ENCODE measurements at places on chromosomes 5 and 9.

DNA sequence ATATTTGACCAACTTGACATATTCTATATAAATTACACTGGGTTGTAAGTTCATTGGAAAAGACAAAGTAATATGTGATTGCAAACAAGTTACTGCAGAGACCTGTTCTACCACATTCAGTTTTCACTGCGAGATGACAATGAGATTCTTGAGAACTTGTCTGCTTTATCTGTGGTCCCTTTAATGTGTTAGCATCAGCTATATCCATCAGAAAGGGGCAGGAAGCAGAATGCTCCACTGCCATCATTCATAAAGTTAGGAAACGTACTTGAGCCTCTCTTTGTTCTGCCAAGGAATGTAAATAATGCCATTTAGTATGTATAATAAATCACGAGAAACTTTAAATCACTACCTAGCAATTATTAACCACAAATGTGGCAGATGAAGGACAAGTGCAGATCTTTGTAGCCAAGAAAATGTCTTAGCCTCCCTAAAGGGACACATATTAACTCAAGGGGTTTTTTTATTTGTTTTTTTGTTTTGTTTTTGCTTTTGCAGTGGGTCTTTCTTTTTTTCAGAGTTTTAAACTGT lies 59.4 kb downstream of the GIN1 start:
- H3K27me3 ChIP-seq, result no peaks in the 10 kb centered on the region
- H3K27ac ChIP-seq, result no peak overlapping the region
- DNase-seq, result no peak
- no peaks in the 10 kb centered on the region for H3K36me3 ChIP-seq
- no peak overlapping the region for H3K4me3 ChIP-seq

DNA sequence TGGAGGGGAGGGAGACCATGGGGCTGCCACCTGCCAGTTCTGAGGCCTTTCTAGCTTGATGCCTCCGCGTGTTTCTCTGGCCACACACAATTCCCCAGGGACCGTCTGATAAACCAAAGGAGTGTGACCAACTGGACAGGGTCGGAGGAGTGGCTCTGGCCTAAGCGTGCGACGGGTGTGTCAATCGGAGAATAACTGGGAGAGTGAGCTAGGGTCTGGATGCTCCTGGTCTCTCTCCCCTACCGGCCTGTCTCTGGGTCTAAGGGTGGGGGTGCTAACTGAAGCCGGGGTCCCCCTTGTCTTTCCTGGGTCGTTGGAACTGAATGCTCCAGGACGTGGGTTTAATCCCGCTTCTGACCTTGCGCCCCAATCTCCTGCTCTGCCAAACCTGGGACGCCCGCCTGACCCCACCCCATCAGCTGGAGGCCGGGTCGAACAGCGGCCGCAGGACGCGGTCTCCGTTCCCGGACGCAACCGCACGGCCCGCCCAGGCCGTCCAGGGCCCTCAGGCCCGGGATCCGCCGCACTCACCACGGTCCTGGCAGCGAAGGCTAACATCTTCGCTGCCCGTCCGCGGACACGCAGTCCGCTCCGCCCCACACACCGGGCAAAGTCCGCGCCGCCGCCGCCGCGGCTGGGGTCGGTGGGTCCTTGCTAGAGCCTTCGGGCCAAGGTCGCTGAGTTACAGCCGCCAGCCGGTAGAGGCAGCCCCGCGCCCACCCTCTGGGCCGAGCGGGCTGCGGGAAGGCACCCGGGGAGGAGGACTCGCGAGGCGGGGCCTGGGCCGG lies 447 bp downstream of the CRAT start:
- no peaks in the 10 kb centered on the region for H3K4me1 ChIP-seq
- peak overlapping the region; percentile 78 for H3K4me3 ChIP-seq
- DNase-seq, result peak; percentile 44
- H3K27me3 ChIP-seq, result no peaks in the 10 kb centered on the region
- no peaks in the 10 kb centered on the region for H3K36me3 ChIP-seq

- no peaks in the 10 kb centered on the region for H3K27me3 ChIP-seq
- no peak overlapping the region for H3K27ac ChIP-seq
- no peak for DNase-seq
- no peaks in the 10 kb centered on the region for H3K36me3 ChIP-seq
- H3K4me3 ChIP-seq, result no peak overlapping the region
Observed at GRCh38 chr5:34002629-34003328, 5.1 kb downstream of the AMACR start.

DNA sequence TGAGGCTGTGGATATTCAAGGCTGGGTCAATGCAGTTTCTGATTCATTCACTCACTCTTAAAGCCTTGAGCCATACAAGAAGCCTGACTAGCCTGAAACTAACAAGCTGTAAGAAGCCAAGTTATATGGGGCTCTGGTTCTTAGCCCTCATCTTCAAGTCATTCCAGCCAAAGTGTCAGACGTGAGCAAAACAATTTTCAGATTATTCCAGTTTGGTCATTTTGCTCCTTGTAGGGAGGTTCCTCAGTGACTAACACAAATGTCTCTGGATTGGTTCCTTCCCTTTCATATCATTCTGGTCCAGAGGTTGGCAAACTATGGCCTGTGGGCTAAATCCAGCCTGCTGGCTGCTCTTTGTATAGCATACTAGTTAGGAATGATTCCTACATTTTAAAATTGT lies 12.5 kb upstream of the SHOC1 start:
- no peak overlapping the region for H3K4me3 ChIP-seq
- H3K4me1 ChIP-seq, result no peaks in the 10 kb centered on the region
- H3K36me3 ChIP-seq, result no peaks in the 10 kb centered on the region
- DNase-seq, result no peak

GRCh38 chr9:35937227-35937626 lies 20.7 kb downstream of the OR2S2 start:
- DNase-seq, result no peak
- H3K27ac ChIP-seq, result no peak overlapping the region
- no peak overlapping the region for H3K4me3 ChIP-seq
- no peaks in the 10 kb centered on the region for H3K4me1 ChIP-seq

DNA sequence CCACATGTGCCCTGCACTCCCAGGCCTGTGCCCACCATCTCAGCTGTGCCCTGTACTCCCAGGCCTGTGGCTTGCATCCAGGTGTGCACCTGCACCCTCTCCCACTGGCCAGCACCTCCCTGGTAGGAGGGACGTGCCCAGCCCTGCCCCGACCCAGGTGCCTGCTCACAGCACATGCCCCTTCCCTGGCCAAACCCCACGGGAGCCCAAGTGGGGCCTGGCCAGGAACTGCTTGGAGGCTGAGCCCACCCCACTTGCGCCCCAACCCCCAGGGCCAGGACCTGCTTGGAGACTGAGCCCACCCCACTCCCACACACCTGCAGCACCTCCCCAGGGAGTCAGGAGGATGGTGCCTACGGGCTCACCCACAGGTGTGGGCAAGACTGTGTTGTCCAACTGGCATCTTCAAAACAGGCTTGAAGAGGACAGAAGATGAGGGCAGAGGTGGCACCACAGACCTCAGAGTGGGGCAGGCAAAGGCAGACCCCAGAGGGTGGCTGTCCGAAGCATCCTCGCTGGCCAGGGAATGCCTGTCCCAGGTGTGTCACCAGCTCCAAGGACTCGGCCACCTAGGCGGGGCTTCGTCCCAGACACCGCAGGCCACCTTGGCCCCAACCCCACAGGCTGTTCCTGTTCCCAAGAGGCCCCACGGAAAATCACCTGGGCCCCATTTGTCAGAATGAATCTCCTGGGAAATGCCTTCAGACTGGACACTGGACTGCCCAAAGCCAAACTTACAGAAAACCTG lies 10.8 kb downstream of the ZDHHC11B start:
- H3K27ac ChIP-seq, result no peak overlapping the region
- no peaks in the 10 kb centered on the region for H3K4me1 ChIP-seq
- no peaks in the 10 kb centered on the region for H3K27me3 ChIP-seq
- no peak for DNase-seq
- H3K36me3 ChIP-seq, result no peaks in the 10 kb centered on the region

GRCh38 chr5:176836811-176837706 lies 26.7 kb downstream of the UNC5A start:
- H3K4me3 ChIP-seq, result no peak overlapping the region
- DNase-seq, result no peak
- H3K27me3 ChIP-seq, result no peaks in the 10 kb centered on the region
- H3K36me3 ChIP-seq, result no peaks in the 10 kb centered on the region
- no peak overlapping the region for H3K27ac ChIP-seq
- H3K4me1 ChIP-seq, result no peaks in the 10 kb centered on the region

- no peaks in the 10 kb centered on the region for H3K4me1 ChIP-seq
- H3K36me3 ChIP-seq, result no peaks in the 10 kb centered on the region
- no peaks in the 10 kb centered on the region for H3K27me3 ChIP-seq
- H3K27ac ChIP-seq, result no peak overlapping the region
Observed at GRCh38 chr5:135905144-135905543, 9.5 kb upstream of the IL9 start.

- no peak overlapping the region for H3K4me3 ChIP-seq
- no peak overlapping the region for H3K27ac ChIP-seq
- no peaks in the 10 kb centered on the region for H3K36me3 ChIP-seq
- no peaks in the 10 kb centered on the region for H3K4me1 ChIP-seq
Observed at GRCh38 chr9:134875371-134875770, 5.2 kb upstream of the FCN2 start.

DNA sequence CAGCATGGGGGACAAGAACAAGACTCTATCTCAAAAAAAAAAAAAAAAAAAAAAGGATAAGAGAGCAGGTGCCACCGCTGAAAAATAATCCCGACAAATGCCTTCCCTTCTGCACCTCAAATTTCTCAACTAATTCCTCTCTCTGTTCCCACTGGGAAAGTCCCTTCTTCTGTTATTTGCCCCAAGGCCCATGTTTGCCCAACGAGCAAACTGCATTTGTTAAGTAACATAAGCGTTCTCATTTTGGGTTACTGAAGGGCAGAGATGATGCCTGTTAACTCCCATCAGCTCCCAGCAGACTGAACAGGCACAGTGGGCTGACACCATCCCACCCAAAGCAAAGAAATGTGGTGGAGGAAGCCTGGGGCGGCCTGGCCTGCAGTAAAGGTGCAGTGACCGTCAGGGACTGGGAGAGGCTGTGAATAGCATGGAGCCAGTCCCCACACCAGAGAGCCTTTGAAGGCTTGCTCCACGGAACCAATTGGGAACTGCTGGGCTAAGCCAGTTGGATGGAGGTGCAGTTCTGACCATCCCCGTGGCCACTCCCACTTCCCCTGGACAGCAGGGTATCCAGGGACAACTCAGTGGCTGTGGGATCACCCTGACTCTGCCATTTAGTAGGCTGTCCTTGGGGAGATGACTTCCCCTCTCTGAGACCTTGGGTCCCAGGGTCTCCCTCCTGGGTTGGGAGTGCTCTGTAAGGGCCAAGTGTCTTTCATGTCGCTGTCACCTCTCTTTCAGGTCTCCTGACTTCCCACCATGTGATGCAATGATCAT lies 149.7 kb upstream of the IER5L start:
- no peaks in the 10 kb centered on the region for H3K27me3 ChIP-seq
- H3K4me3 ChIP-seq, result no peak overlapping the region
- no peak for DNase-seq
- peaks cover 4% of the 10 kb centered on the region for H3K4me1 ChIP-seq

DNA sequence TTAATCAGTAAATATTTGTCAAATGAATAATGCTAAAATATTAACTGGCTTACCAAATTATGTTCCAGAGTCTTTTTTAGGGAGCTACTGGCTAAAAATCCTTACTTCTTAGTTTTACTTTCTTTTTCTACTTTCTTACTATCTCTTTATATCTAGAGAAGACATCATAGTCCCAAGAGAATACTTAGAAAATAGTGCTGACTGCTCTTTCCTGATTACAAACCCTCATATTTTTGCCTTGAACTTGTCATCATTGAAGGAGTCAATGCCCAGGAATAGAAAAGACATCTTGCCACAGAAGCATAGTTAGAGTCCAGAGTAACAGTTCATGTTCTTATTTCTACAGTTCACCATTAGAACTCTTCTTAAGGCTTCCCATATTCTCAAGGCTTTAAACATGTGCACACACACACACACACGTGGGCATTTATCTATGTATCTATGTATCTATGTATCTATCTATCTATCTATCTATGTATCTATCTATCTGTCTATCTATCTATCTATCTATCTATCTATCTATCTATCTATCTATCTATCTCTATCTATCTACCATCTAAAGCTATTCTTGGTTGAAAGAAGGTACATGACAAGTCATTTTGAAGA lies 654.3 kb downstream of the ANXA1 start:
- H3K27ac ChIP-seq, result no peak overlapping the region
- no peaks in the 10 kb centered on the region for H3K27me3 ChIP-seq
- DNase-seq, result no peak
- H3K4me1 ChIP-seq, result no peaks in the 10 kb centered on the region
- no peak overlapping the region for H3K4me3 ChIP-seq

GRCh38 chr5:43010935-43011315 lies 29.2 kb downstream of the ANXA2R start:
- H3K4me3 ChIP-seq, result no peak overlapping the region
- H3K27ac ChIP-seq, result peak overlapping the region; percentile 77
- no peak for DNase-seq
- no peaks in the 10 kb centered on the region for H3K36me3 ChIP-seq

DNA sequence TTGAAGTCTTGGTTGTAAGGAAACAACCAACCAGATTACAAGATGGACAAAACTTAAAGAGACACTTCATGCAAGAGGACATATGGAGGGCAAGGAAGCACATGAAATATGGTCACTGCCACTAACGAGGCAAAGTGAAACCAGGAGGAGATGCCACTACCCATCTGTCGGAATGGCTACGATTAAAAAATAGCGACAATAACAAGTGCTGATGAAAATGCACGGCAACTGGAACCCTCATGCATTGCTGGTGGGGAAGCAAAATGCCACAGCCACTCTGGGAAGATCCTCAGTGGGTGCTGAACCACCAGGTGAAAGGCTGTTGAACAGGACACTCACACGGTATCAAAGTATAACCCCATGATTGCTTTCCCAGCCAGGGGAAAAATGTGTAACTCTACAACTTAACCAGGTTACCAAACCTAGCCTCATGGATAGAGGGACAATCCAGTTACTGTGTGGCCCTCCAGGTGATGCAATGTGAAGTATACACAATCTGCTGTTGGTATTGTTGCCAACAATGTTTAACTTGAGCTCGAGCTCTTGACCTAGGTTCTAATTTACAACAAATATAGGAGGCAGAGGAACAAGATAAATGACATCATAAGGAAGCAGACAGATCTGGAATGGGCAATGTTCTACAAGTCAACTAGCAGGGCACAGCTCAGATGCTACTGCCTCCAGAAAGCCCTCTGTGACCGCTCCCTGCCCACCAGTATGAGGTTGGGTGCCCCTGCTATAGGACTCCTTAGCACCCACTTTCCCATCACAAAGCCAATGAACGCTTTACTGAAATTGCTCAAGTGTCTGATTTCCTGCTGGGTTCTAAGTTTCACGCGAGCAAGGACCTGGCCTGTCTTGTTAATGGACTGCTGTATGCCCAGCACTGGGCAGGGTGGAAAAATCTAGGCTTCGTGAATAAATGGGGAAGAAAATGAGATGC lies 25.8 kb downstream of the SH3PXD2B start:
- H3K27me3 ChIP-seq, result no peaks in the 10 kb centered on the region
- H3K36me3 ChIP-seq, result no peaks in the 10 kb centered on the region
- H3K4me1 ChIP-seq, result peaks cover 8% of the 10 kb centered on the region
- H3K4me3 ChIP-seq, result no peak overlapping the region
- H3K27ac ChIP-seq, result peak overlapping the region; percentile 93

DNA sequence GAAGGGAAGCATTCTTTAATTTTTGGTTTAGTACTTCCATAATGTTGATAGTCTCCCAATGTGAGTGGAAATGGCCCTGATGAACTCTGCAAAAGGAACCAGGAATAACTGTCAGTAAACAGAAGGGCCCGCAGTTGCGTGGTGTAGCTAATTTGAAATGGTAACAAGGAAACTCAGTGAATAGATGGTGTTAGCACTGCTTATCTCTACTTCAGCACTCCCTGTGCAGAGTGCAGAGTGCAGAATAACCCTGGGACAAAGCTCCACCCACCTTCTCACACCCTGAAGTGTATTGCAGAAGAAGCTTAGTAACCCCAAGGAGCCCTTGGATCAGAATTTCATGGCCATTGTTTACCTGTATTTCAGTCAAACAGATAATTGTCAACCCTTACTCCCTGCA lies 158.9 kb downstream of the PCSK5 start:
- H3K4me3 ChIP-seq, result no peak overlapping the region
- no peak overlapping the region for H3K27ac ChIP-seq
- no peak for DNase-seq
- no peaks in the 10 kb centered on the region for H3K36me3 ChIP-seq
